ENCODE measurements at places on chromosomes 11 and 22.

DNA sequence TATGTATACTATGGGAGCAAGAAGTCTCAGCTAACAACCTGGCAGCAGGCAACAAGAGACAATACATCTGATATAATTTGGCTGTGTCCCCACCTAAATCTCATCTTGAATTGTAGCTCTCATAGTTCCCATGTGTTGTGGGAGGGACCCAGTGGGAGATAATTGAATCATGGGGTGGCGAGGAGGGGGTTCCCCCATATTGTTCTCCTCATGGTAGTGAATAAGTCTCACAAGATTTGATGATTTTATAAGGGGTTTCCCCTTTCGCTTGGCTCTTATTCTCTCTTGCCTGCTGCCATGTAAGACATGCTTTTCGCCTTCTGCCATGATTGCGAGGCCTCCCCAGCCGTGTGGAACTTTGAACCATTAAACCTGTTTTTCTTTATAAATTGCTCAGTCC is 6.2 kb downstream of the DNAJC24 start:
- DNase-seq: no peak

DNA sequence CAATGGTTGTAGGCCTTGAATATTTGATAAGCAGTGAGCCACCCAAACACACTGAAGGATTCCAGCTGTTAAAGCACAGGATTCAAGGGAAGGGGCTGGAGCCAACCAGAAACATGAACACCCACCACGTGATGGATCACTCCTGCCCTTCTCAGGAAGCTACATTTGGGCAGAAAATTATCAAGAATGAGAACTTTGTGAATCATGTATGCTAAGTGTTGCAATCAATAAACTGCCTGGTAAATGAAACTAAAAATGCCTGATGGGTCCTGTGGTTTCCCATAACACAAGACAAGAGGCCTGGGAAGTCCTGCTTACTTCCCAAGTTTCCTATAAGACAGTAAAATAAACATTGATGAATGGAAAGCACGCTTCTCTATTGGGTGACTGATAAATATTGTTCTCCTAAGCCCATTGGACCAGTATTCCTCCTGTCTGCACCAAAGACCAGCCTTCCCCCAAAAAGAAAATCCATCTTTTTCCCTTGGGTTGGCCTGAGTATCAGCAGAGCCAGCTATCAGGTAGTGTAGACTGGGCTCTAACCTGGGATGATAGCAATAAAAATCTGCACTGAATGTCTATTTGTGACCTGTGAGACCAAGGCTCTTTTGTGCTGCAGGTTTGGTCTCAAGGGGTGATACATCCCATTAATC is 98.4 kb downstream of the CCDC83 start:
- DNase-seq: no peak

- peak; percentile 31 for DNase-seq
Measured at GRCh38 chr11:73752216-73752867, 8.5 kb downstream of the RAB6A start.

GRCh38 chr11:120775986-120776951 is 247.6 kb upstream of the TBCEL start:
- DNase-seq: no peak

DNA sequence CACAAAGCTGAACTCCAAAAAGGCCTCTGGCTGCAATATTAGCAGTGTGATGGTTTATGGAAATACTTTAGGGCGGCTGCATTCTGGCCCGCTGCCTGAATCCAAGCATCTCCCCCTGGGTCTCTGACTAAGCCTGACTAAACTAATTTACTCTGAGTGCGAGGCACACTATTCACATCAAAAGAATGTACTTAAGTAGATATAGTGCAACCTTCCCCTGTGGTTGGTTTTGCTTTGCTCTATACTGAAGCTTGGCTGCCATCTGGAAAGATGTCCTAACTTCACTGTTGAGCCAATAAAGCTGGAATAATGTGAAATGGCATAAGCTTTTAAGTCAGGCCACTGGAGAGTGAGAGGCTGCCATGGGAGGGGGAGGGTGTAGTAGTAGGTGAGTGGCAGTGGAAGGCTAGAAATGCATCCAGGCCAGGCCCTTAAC is 321.6 kb downstream of the AASDHPPT start:
- DNase-seq: peak; percentile 27

DNA sequence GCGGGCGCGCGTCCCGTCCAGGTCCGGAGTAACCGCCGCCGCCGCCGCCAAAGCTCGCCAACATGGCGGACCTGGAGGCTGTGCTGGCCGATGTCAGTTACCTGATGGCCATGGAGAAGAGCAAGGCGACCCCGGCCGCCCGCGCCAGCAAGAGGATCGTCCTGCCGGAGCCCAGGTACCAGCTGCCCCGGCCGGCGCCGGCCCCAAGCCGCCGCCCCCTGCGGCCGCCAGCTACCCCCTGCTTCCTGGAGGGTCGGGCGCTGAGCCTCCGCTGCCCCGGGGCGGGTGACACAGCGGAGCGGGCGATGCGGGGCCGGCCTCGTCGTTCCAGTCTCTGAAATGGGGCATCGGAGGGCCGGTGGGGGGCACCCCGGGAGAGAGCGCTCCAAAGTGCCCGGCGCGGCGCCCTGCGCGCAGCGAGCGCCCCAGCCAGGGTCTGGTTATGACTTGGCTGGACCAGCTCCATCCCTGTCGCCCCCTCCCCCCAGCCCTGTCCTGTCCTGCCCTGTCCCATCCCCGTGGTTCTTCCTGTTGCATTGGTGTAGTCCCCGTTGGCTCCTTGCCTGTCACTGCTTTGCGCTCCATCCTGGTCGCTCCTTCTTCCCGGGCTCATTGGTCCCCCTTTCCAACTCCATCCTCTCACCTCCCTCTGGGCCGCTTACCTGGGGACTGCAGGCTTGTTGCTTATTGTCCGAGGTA is 653 bp downstream of the GRK3 start:
- peak; percentile 34 for DNase-seq

Data from pancreas (tissue), 10 donors.